ENCODE measurements at places on chromosomes 6 and 20.

DNA sequence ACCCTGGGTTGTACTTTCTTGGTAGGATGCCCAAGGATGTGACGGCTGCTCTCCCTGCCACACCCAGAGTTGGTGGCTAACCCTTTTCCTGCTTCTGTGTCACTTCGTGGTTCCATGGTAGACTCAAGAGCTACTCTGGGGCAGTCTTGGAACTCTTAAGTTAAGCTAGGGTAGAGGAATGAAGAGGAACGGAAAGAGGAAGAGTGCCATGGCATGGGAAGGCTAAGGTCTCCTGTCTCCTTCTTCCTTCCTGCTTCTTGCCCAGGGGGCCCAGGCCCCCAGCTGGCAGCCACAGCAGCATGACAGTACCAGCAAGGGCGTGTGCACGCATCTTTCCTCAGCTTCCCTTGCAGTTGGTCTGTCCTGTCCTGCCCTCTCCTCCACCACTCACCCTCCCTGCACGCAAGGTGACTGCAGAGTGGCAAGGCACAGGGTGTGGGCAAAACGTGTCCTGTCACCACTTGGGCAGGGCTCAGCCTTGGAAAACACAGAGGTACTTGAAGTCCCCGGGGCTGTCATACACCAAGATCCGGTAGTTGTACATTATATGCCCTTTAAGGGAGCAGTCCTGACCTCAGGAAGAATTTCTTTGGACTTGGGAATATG lies 39.8 kb upstream of the TGM3 start:
- no peak for DNase-seq

- DNase-seq: peak; percentile 48
These were observed 39.0 kb downstream of the SLC23A2 start for GRCh38 chr20:4962241-4962855.

DNA sequence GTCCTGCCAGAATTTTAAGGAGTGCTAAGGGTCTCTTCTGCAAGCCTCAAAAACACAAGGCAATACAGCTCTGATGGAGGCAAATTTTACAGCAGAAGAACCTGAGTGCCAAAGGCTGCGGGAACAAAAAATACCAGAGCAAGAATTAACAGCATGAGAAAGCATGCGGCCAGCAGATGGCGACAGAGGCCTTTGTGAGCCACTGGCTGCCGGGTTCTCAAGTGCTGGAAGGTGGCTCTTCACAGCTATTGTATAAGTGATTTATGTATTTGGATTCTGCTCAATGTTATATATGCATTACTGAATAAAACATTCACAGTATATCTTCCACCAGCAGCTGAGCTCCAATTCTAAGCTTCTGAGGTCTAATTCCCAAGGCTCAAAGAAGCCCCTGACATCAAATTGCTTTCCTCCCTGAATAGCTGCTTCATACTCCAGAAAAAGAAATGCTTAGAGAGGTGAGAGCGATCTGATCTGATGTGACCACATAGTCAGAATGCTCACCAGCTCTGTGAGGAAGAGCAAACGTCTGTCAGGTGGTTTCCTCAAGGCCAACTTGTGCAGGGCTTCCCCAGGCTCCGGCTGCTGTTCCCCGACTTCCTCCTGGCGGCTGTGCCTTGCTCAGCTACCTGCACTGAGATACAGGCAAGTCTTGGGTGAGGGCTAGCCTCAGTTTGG lies 58.6 kb downstream of the PPP1R3G start:
- DNase-seq: peak; percentile 79

GRCh38 chr6:53335224-53335994 lies 13.3 kb downstream of the ELOVL5 start:
- peak; percentile 71 for DNase-seq

DNA sequence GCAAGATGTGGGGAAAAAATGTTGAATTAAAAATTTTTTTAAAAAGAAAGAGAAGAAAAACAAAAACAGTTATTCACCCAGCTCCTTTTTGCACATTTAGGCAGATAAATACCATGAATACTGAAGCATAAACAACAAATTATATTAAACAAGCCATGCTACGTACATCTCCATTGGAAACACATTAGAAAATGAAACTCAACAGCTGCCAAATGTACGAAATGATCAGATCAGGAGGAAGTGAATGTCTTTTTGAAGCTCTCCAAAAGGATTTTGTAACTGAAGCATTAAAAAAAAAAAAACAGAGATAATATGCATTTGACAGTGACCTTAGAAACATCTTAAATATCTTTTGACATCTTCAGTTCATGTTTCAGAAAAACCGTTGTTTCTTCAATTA lies 56.7 kb downstream of the CD83 start:
- DNase-seq: no peak

GRCh38 chr20:32343439-32343838 lies 14.7 kb upstream of the ASXL1 start:
- DNase-seq: no peak

GRCh38 chr6:156808287-156808686 lies 31.1 kb downstream of the ARID1B start:
- no peak for DNase-seq

DNA sequence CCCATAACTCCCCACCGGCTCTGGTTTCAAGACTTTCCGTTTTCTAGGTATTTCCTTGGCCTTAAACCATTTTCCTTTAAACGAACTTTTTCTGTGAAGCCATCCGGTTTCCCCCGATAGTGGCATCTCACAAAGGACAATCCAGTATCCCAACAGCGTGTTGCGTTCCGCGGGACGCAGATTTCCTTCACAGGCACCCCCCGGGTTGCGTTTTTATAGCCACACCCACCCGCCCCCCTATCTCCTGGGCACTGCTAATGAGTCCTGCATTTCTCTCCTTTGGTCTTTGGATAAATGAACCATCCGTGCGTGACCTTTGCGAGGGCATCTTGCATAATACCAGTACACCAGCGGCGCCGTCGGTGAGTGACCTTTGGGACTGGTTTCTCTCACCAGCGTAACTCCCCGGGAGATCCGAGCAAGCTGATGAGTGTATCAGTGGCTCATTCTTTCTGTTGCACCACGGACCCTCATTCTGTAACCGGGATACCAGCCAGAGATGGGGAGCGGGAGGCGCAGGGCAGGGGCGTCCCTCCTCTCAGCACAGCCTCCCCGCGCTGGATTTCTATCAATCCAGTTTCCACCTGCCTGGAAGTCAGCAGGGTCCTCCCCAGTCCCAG lies 586 bp upstream of the NQO2 start:
- no peak for DNase-seq

DNA sequence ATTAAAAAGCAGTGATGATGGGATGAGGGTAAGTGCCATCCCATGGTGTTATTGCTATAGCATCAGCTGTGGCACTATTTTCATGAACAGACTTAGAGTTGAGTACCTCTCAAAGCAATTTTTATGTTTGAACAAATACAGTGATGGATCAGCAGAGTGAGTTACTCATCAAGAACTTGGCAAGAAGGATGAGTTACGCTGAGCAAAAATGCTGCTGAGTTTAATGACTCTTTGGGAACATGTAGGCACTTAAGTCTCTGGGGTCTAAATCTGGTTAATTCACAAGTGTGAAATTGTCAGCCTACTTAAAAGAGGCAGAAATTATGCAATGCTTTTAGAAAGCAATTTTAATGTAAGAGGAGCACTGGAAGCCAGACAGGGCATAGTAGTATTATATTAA lies 78.5 kb upstream of the AHI1 start:
- DNase-seq: no peak

GRCh38 chr20:51810155-51811041 lies 8.1 kb upstream of the SALL4 start:
- DNase-seq: no peak

DNA sequence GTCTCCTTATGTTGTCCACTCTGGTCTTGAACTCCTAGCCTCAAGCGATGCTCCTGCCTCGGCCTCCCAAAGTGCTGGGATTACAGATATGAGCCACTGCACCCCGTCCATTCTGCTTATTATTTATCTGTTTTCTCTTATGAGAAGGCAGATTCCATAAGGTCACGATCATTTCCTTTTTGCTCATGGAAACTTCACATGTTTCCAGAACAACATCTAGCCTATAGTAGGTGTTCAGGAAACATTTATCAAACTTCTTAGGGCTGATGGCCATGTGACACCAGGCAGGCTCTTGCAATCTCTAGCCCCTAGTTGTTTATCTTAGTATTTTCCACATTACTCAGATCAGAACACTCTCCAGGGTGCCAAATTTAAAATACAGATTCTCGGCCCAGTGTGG lies 61.2 kb downstream of the ZFP64 start:
- DNase-seq: no peak

GRCh38 chr6:13281686-13282085 lies 46.7 kb downstream of the TBC1D7 start:
- DNase-seq: no peak

DNA sequence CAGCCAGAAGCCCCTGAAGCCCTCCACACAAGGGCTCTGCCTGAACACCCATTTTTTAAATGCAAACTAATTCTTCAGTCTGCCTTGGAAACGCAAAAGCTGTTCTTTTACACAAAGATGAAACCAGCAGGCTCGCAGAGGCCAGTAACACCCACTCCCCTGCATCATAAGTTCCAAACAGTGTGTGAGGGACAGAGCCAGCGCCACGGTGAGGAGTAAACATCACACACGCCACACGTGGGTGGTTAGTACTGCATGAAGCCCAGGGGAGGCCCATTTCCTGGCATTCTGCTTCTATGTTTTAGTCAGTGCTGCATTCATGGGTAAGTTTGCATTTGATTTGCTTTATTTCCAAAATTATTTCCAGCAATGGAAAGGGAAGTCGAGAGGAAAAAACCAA lies 217.7 kb upstream of the RIN2 start:
- DNase-seq: peak; percentile 2
